ENCODE measurements at places on chromosomes 2 and 18. TPM values are rescaled to one million over a fixed set of nuclear protein-coding genes. Genes with fewer than 3 reads are reported as not detected.

- no peak for DNase-seq
Measured at GRCh38 chr2:27965841-27966240, 75.3 kb downstream of the BABAM2 start.

RTKN gene
- 24.6 TPM for total RNA-seq

- DNase-seq, result no peak
Measured at GRCh38 chr2:17306219-17306618, 212.0 kb downstream of the RAD51AP2 start.

ERFE gene
- not detected for total RNA-seq

GRCh38 chr2:227462972-227463931 lies 8.7 kb upstream of the AGFG1 start:
- DNase-seq, result no peak

PCBP1 gene
- 210 TPM for total RNA-seq

Measured in vagina (tissue), 2 donors.